Tracheal epithelial cell (primary cell): ENCODE measurements at places on chromosomes 1 and 21. TPM values are rescaled to one million over a fixed set of nuclear protein-coding genes. Genes with fewer than 3 reads are reported as not detected.

NENF gene
- total RNA-seq, result 54.2 and 84.2 TPM in 2 replicates

FCRL5 gene
- total RNA-seq, result not detected in 2 replicates

FAM151A gene
- total RNA-seq, result not detected in 2 replicates

SPATA45 gene
- not detected in 2 replicates for total RNA-seq

ENSA gene
- total RNA-seq, result 120 and 260 TPM in 2 replicates

IL19 gene
- total RNA-seq, result 0.24 TPM in 1 of 2 replicates, not detected in the other

AMY1A gene
- not detected in 2 replicates for total RNA-seq

TAF12 gene
- total RNA-seq, result 31.1 and 46.9 TPM in 2 replicates

OR2AK2 gene
- total RNA-seq, result not detected in 2 replicates

DNAJC28 gene
- total RNA-seq, result 0.85 and 1.4 TPM in 2 replicates

PLPPR5 gene
- total RNA-seq, result not detected in 2 replicates

DDR2 gene
- 1.7 TPM in 2 replicates for total RNA-seq

SNAPIN gene
- total RNA-seq, result 53.5 and 60.7 TPM in 2 replicates

GRIK1 gene
- under 0.01 TPM in 1 of 2 replicates, not detected in the other for total RNA-seq

PPT1 gene
- 30.1 and 31.1 TPM in 2 replicates for total RNA-seq

LRIF1 gene
- total RNA-seq, result 7.2 and 11.3 TPM in 2 replicates

LRRN2 gene
- total RNA-seq, result not detected in 2 replicates

LEFTY1 gene
- total RNA-seq, result not detected in 2 replicates

KIF2C gene
- 1.1 and 3.6 TPM in 2 replicates for total RNA-seq

WDR64 gene
- not detected in 2 replicates for total RNA-seq

PLA2G5 gene
- not detected in 2 replicates for total RNA-seq

FGGY gene
- total RNA-seq, result 29.2 and 34.7 TPM in 2 replicates

SLAMF6 gene
- total RNA-seq, result not detected in 2 replicates

GFI1 gene
- 0.24 TPM in 1 of 2 replicates, not detected in the other for total RNA-seq
